ENCODE measurements at places on chromosomes 3 and 15. TPM values are rescaled to one million over a fixed set of nuclear protein-coding genes. Genes with fewer than 3 reads are reported as not detected.

Gene DGKG
- 14.5 TPM for total RNA-seq

Gene PLAAT1
- total RNA-seq: 3.7 TPM

Gene TMEM212
- not detected for total RNA-seq

Gene CPLX3
- total RNA-seq: 0.07 TPM

Gene RHOV
- 0.14 TPM for total RNA-seq

Gene MKRN3
- not detected for total RNA-seq

Gene CYP1A2
- not detected for total RNA-seq

Gene TUSC7
- total RNA-seq: not detected

- DNase-seq: no peak
These were observed 109.8 kb downstream of the RPL22L1 start for GRCh38 chr3:170760174-170760526.

DNA sequence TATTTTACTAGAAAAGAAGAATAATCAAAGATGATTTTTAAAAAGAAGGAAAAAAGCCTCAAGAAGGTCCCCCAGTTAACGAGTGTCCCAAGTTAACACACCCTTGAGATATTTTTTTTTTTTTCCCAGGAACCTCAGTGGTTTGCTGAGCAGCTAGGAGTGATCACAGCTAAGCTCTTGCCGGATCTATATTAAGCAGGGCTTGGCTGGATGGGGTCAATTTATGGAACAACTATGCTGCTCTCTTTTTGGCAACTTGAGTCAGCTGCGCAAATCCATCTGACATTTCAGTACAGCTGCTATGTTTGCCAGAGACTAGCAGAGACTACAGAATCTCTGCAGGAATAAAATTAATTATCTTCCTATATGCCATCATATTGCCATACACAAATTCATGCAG, at the start of gene LMOD3:
TSS of gene LMOD3 (minus strand) at position 193 of the 400 bp plus-strand sequence. CDS start 209 bp downstream, outside the sequence.
- no peak for DNase-seq

- DNase-seq: no peak
These were observed 49.5 kb downstream of the HEG1 start for GRCh38 chr3:125006291-125006731.

DNA sequence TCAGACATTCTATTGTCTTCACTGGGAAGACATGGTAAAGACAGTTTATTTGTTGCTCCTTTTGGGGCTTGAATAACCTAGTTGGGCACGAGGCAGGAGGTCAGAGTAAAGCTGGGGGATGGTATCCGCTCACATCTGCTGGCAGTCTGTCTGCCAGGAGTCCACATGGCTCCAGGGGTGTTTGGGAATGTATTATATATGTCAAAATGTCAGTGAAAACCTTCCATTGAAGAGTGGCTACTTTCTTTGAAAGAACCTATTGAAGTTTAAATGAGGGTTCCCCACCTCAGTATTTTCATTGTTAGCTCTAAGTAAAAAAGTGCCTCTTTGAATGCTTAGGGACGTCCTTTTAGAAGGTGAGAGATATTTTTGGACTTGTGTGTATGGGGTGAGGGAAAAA, 68.4 kb downstream of the CLDN11 start:
- DNase-seq: no peak

DNA sequence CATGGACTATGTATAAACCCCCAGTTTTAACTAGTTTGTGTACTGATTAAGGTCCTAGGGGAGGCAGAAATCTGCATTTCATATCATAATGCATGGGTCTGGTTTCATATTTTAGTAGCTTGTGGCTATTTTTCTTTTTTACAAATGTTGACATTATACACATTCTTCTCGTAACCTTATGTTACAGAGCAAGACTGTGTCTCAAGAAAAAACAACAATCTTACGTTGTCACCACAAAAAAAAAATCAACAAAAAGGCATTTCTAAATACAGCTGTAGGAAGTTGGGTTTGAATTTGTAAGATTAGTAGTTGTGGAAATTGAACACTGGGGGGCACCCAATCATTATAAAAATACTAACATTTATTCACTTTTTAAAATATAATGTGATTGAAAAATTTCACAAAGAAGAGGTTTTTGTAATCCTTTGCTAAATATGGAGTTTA, 17.9 kb downstream of the SERP1 start:
- DNase-seq: no peak

GRCh38 chr3:130976706-130977105, 49.9 kb downstream of the ASTE1 start:
- no peak for DNase-seq

- no peak for DNase-seq
These were observed 172.7 kb upstream of the ADAMTS9 start for GRCh38 chr3:64860536-64860870.

GRCh38 chr15:78438619-78439285, 736 bp downstream of the IREB2 start:
- DNase-seq: no peak

- no peak for DNase-seq
These were observed 50.0 kb downstream of the DRD3 start for GRCh38 chr3:114128826-114129225.

DNA sequence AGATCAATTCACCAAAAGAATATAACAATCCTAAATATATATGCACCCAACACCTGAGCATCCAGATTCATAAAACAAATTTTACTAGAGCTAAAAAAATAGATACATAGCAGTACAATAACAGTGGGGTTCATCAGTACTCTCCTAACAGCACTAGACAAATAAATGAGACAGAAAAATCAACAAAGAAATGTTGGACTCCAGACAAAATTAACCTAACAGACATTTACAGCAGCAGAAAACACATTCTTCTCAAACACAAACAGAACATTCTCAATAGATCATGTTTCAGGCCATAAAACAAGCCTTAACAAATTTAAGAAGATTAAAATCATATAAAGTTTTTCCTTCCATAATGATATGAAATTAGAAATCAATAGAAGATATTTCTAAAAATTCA, 124.8 kb upstream of the NECTIN3 start:
- DNase-seq: no peak

DNA sequence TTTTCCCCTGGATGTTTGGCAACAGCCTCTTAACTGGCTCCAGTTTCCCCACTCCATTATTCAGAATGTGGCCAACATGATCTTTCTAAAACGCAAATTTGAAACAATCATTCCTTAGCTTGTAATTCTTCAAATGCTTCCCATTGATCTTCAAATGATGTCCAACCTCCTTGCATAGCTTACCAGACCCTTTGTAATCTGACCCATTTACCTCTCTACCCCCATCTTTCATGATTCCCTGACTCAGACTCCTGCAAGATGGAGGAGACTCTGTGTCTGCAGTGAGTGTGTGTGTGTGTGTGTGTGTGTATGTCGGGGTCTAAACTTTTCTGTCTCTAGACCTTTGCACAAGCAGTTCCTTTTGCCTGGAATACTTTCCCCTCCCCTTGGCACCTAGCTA, 515.7 kb upstream of the PROK2 start:
- DNase-seq: no peak

DNA sequence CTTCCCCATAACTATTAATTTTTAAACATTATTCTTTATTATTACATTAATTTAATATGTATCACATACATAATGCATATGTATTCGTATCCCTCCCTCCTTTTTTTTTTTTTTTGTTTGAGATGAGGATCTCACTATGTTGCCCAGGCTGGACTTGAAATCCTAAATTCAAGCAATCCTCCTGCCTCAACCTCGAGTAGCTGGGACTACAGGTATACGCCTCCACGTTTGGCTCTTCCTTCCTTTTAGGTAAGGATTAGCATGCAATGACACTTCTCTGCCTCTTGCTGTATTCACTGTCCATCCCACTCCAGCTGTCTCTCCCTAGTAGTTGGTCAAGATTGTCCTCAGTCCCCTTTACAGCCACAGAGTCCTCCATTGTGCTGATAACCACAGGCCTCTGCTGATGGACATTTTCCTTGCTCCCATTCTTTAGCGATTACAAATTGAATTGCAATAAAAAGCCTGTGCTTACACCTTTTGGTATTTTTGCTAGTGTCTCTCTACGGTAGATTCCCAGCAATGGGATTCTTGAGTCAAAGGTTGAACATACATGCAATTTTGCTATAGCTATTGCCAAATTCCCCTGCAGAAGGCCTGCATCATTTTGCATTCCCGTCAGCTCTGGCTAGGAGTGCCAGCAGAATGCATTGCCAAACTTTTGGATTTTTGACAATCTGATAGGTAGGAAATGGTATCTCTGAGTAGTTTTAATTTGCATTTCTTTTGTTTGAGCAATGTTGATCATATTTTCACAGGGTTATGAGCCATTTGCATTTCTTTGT, 156.6 kb downstream of the SMAD6 start:
- no peak for DNase-seq

DNA sequence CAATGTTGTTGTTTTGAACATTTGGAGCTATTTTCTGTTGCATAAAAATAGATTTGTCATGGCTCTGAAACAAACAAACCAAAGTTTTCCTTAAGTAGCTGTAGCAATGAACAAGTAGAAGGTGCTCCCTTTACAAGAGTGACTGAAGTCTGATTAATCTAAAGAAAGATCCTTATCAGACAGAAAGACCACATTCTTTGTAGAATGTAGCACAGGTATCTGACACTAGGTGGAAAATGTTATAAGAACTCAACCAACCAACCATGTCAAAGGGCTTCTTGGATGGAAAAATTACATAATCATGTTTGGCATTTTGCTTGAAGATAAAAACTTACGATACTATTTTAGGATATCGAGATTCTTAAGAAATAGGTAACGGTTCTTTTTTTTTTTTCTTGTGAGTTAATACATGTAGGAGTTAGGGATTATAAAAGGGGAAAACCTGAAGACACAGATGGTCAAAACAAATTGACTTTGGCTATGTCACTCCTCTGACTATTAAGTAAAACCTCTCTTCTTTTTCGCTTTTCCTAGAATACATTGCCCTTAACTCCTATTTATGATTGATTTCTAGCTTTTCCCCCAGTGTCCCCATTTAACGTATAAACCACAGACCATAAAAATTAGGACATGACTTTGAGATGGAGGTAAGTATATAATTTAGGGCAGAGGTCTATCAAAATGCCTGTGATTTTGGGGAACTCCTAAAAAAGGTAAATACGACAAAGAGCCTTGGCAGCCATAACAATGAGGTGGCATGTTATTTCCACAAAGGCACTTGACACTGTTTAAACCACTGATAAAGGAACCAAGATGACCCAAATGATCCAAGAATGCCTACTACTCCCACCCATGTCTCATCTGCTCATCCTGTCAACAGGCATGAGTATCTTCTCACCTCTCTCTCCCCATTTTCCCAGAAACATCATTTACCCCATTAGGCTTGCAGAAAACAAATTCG, 72.0 kb downstream of the CCR4 start:
- DNase-seq: no peak

- DNase-seq: no peak
These were observed 14.9 kb upstream of the PSTPIP1 start for GRCh38 chr15:76979996-76980520.

DNA sequence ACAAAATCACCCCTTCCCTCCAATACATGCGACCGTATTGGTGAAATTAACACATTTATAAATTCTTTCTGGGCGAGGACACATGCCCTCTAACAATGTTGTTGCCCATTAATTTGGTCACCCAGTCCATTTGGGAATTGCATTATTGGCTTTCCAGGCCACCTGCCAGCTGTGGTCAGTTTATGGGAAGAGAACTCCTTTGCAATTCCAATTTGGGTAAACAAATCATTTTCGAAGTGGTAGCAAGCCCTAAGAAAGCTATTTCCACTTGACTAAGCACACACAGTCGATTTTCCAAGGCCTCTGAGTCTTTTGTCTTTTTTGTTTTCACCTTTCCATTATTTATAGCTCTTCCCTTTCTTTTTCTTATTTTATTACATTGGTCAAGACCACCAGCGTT, 362.3 kb upstream of the RGMA start:
- no peak for DNase-seq

DNA sequence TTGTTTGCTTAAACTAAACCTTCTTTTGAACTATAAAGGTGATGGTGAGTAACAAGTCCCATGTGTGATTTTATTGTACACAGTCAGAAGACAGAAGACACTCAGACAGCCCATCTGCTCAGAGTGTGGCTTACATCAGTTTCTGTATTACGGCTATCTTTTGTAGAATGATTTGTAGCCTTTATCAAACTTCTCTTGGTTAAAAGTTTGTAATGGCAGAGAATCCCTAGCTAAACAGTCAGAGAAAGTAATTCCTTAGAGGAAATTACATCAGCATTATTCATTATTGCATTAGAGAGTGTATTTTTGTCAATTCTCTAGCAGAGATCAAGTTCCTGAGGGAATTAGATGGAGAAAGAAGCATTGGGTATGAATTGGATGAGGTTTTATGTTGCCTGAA, 500.8 kb downstream of the CNTN4 start:
- DNase-seq: no peak

- DNase-seq: no peak
These were observed 14.0 kb downstream of the PLCL2 start for GRCh38 chr3:16898595-16899395.

GRCh38 chr3:189404797-189405484, 226.2 kb upstream of the TP63 start:
- no peak for DNase-seq

GRCh38 chr15:86247249-86247955, 167.7 kb downstream of the AGBL1 start:
- DNase-seq: no peak

GRCh38 chr3:24578324-24578723, 83.7 kb upstream of the THRB start:
- DNase-seq: no peak

GRCh38 chr3:39869890-39870289, 60.5 kb downstream of the MYRIP start:
- no peak for DNase-seq

DNA sequence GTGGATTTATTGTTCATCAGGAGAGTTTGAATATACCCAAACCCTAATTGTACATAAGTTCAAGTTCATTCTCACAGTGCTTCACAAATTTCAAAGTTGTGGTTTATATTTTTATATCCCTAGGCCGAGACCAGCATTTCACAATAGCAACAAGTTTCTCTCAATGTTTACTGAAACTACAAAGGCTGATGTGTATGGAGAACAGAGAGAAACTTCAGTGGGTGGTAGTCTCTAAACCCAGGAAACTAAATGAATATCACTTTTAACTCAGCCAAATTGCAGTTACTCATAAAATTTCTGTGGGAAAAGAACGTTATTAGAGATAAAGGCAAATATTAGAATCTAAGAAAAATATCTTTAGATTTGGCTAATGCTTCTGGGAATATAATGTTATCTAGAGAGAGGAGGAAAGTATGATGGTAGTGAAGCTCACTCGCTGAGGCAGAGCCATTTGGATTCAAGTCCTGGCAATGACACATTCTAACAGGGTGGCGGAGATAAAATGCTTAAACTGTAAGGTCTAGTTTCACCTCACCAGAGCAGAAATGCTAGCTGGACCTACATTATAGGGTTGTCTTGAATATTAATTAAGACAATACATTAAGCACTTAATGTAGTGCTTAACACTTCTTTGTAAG, 514.8 kb downstream of the EPHA3 start:
- no peak for DNase-seq
